ENCODE measurements at places on chromosomes 12 and 14. TPM values are rescaled to one million over a fixed set of nuclear protein-coding genes. Genes with fewer than 3 reads are reported as not detected.

DNA sequence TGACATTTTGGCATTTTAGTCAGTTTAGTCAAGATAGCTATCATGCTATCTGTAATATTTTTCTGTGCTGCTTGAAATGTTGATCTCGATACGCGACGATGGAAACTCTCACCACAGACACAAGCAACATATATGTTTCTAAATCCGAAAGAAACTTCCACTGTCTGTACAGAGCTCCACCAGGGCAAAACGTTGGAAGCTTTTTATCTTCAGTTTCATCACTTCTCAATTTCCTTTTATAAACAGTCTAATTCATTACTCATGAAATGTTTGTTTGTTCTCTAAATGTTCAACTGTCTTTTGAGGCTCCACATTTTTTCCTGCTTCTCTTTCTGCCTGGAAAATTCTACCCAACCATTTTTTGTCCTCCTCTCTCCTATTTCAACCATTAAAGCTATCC lies 737.6 kb downstream of the SLC16A7 start:
- DNase-seq: no peak

Gene ST8SIA1
- 8.0 TPM for polyA plus RNA-seq

DNA sequence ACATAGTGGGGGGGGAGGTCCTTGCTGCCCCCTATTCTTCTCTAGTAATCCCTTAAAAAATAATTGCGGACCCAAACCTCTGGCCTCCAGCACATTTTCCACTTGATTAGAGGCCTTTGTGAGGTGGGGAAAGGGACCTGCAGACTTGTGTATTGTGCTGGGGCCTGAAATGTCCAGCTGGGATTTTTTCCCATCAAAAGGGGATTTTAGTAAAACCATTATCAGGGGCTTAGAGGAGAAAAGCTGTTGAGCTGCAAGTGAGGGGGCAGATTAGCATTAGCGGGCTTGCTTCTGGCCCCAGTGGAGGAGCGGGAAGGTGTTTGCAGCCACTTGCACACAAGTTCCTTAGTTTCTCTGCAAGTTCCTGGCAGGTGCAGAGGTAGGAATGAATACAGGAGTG lies 13.9 kb downstream of the FBXL14 start:
- DNase-seq: no peak

DNA sequence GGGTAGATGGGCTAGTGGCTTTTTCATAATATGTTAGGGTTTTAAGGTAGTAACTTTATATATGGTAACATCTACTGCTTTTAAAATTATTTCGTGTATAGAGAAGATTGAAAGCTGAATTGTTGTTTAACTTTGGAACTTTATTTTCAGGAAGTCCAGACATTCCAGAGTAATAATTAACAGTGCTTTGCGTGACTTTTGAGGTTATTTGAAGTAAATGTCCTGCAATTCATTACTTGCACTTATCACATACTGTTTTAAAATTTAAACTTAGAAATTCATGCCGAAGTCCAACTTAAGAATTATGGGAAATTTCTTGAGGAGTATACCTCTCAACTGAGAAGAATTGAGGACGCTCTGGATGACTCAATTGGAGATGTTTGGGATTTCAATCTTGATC lies 3.3 kb downstream of the WASHC4 start:
- no peak for DNase-seq

Gene OR6S1
- polyA plus RNA-seq: not detected
